Uterus (tissue), 4 donors: ENCODE measurements at places on chromosomes 13 and 19. TPM values are rescaled to one million over a fixed set of nuclear protein-coding genes. Genes with fewer than 3 reads are reported as not detected.

DNA sequence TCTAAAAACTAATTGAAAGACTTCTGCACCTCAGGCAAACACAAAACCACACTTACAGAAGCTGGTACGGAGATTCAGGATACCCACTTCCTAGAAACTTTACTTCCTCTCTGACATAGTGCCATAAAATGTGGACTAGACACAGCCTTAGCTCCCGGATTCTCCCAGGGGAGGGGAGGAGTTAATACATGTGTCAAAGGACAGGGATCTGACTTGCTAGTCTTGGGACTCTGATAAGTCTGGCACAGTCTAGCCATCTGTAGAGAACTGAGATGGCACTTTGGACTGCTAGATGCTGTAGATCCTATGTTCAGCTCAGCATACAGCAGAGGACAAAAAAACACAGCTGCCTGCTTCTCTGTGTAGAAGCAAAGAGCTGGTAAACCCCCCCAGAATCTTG is 769.8 kb upstream of the MIR17HG start:
- no peak for DNase-seq

DNA sequence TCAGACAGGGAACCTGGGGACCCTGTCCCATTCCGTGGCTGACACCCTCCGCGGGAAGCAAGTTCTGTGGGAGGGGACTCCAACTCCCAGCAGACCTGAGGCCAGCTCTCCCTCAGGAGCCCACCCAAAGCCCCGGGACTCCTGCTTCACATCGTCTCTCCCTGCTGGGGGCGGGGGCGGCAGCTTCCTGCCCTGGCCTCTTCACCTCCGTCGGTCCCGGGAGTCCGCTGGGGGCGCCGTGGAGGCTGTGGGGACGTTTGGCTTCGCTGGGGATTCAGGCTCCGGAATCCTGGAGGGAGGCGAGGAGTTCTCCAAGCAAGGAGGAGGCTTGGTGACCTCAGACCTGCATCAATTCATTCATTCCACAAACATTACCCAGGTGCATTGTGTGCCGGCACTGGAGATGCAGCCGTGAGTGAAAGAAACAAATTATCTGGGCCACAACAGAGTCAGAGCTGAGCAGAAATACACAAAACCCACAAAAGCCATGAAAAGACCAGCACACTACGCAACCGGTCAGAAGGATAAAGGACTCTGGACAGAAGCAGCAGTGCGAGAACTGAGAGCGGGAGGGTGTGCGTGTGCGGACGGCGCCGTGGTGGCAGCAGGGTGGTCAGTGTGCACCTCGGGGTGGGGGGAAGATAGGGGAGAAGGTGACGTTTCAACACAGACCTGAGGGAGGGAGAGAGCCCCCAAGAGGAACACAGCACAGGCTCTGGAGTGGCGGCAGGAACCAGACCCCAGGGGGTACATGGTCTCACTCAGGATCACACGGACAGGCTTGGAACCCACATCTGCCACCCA is 19.0 kb downstream of the EPS8L1 start:
- no peak for DNase-seq

DNA sequence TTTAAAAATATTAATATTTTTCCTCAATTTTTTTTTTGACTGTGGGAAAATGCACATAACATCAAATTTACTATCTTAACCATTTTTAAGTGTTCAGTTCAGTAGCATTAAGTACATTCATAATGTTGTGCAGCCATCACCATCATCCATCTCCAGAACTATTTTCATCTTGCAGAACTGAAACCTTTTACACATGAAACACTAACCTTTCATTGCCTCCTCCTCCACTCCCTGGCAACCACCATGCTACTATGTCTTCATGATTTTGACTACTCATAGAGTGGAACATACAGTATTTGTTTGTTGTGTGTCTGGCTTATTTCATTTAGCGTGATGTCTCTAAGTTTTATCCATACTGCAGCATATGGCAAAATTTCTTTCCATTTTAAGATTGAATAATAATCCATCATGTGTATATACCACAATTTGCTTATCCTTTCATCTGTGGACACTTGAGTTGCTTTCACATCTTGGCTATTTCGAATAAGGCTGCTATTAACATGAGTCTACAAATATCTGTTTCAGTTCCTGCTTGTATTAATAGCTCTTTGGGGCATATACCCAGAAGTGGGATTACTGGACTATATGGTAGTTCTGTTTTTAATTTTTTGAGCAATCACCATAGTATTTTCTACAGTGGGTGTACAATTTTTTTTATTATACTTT is 376.4 kb downstream of the MTUS2 start:
- DNase-seq, result no peak

DNA sequence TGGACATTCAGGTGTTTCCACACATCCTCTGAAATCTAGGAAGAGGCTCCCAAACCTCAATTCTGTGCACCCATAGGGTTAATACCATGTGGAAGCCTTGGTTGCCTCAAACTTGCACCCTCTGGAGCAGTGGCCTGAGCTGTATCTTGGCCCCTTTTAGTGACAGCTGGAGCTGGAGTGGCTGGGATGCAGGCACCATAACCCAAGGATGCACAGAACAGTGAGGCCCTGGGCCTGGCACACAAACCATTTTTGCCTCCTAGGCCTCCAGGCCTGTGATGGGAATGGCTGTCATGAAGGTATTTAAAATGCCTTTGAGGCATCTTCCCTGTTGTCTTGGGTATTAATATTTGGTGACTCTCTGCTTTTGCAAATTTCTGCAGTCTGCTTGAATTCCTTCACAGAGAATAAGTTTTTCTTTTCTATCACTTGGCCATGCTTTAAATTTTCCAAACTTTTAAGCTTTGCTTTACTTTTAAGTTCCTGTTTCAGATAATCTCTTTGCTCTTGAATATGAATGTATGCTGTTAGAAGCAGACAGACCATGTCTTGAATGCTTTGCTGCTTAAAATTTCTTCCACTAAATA is 1594.5 kb upstream of the PCDH20 start:
- no peak for DNase-seq

DNA sequence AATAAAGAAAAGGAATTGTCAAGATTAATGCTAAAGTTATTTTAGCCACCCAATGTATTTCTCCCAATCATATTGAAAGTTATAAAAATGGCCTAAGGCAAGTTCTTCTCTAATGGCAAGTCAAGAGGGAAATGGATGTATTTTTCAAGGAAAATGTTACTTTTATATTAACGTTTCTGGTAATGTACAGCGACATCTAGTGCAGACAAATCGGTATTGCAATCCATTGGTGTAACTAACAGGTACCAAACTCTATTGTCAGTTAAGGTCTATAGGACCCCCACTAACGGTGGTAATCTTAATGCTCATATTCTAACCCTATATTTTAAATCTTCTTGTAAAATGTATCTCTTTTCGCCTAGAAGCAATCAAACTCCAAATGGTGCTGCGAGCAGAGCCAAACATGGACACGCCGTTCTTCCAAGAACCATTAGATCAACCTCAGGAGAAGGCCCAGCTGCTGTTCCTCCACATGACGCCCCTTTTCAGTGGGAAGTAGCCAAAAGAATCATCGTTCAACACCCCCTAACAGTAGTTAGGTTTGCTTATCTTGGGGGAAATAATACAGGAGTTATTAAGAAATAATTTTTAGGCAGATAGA is 98.5 kb upstream of the PABPC3 start:
- no peak for DNase-seq

- no peak for DNase-seq
Measured at GRCh38 chr13:37209621-37210580, 104.4 kb upstream of the CSNK1A1L start.

GRCh38 chr13:73693215-73693614 is 441.0 kb downstream of the KLF12 start:
- DNase-seq, result no peak

DNA sequence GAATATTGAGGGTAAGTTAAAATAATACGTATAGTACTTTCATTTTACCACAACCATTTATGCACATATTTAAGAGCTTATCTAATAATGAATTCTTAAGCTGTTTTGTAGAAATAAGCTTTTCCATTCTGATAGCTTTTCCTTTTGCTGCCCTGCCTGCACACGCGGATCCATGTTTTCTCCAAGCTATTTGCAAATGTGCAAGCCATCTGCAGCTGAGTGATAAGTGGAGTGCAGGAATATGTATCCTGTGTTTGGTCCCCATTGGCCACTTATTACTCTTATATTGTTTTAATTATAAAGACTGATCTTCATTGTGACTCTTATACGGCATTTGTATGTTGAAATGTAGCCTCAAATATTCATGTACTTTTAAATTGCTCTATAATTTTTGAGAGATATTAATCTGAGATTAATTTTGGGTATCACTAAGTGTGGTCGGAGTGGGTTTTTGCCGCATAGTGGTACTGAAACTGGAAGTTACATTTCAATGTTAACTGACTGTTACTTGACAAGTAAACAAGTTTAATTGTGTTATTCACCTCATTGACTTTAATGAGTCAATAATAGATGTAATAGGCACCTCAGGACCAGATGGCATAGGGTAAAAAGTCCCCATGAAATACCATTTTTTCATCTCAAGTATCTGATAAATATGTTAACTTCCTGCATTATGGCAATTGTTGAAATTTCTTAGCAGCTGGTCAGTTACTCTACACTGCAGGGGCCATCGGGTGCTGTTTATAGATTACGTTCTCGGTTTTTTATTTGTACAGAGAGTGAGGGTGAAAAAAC is 1567.4 kb downstream of the EFNB2 start:
- no peak for DNase-seq

GRCh38 chr13:94696171-94696570 is 16.2 kb downstream of the SOX21 start:
- no peak for DNase-seq

The C19orf73 gene
- not detected for total RNA-seq

The FCAR gene
- 0.40 TPM for total RNA-seq

The LIPE gene
- total RNA-seq, result not detected
